Articular chondrocyte of knee joint (primary cell): ENCODE measurements at places on chromosomes 12 and 14. TPM values are rescaled to one million over a fixed set of nuclear protein-coding genes. Genes with fewer than 3 reads are reported as not detected.

The PMCH gene
- total RNA-seq: 0.22 and 0.26 TPM in 2 replicates

The PTHLH gene
- 0.26 and 0.76 TPM in 2 replicates for total RNA-seq

The CRIP1 gene
- total RNA-seq: 19.7 and 27.7 TPM in 2 replicates

The OVCH1 gene
- total RNA-seq: 0.65 and 1.0 TPM in 2 replicates

The IGFBP6 gene
- total RNA-seq: 242 and 329 TPM in 2 replicates

The ARMH4 gene
- 8.3 and 9.1 TPM in 2 replicates for total RNA-seq

The LMO3 gene
- total RNA-seq: under 0.01 and 0.39 TPM in 2 replicates

The GLIPR1L1 gene
- total RNA-seq: not detected in 2 replicates

The HOXC13 gene
- total RNA-seq: not detected in 2 replicates

The C1QL4 gene
- 0.13 TPM in 1 of 2 replicates, not detected in the other for total RNA-seq

The GPR135 gene
- total RNA-seq: 6.5 and 8.6 TPM in 2 replicates

The TNFAIP2 gene
- 57.4 and 60.6 TPM in 2 replicates for total RNA-seq

The MYO1H gene
- total RNA-seq: not detected in 2 replicates

The TIGAR gene
- 8.6 and 12.0 TPM in 2 replicates for total RNA-seq

The INTS13 gene
- 28.9 and 39.6 TPM in 2 replicates for total RNA-seq

The SDR9C7 gene
- total RNA-seq: not detected in 2 replicates

The BTBD7 gene
- total RNA-seq: 40.6 and 40.9 TPM in 2 replicates

The AQP2 gene
- not detected in 2 replicates for total RNA-seq

The ETFBKMT gene
- total RNA-seq: 6.0 and 6.4 TPM in 2 replicates

The PTPRO gene
- under 0.01 TPM in 1 of 2 replicates, not detected in the other for total RNA-seq

The KRT75 gene
- total RNA-seq: 0.91 and 1.4 TPM in 2 replicates

The C14orf180 gene
- not detected in 2 replicates for total RNA-seq

The LRRC10 gene
- not detected in 2 replicates for total RNA-seq

The RPS26 gene
- total RNA-seq: 336 and 547 TPM in 2 replicates
